ENCODE measurements at places on chromosomes 2 and 18.

- no peak for DNase-seq
These were observed 221.3 kb downstream of the BCL2 start for GRCh38 chr18:63098018-63098981.

DNA sequence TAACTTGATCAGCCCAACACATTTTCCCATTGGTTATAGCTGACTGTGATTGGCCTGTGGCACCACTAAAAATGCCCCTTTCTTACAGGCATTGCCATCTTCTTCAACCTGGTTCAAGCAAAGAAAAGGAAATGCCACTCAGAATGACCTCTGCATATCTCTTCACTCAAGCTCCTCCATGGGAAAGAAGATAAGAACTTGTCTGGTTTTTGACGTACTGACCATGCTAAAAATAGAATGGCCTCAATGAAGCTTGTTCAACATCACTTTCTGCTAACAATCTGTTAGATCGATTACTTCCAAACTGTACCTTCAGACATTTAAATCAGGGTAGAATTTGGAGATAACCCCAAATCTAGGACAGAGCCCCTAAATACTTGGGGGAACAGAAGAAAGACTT, 109.5 kb downstream of the CABYR start:
- no peak for DNase-seq

DNA sequence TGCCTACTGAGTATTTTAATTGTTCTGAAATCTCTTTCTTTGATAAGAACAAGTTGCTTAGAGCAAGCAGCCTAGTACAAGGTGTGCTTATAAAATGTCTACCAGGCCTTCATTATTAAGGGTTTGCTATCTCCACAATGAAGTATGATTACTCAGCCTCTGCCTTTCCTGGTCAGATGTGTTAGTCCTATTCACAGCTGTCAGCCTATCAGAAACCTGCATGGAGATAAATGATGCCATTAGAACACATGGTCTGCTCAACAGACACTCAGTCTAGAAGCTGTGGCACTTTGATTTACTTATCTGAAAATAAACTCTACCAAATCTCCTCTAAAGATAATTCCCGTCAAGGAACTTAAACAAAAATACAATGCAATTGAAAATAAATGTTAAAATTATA, 448.7 kb downstream of the ERBB4 start:
- DNase-seq: no peak

GRCh38 chr18:77133051-77133834, 660 bp upstream of the MBP start:
- no peak for DNase-seq

DNA sequence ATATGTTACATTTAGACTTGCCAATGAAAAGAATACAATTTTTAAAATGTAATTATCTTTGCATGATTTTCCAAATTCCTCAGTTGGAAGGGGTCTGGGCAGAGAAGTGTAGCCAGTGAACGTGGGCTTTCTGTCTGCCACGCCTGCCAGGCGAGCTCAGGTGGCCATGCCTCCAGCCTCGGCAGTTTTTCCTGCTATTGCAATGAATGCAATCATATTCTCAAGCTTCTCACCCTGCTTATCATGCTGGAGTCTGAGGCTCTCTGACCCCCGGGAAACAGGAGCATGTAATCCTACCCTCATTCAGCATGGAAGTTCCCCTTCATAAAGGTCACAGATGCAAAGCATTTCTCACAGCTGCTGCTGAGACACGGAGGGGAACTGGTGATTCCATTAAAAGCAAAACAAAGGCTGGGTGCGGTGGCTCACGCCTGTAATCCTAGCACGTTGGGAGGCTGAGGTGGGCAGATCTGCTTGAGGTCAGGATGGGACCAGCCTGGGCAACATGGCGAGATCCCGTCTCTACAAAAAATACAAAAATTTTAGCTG, 154.8 kb downstream of the MBP start:
- no peak for DNase-seq

- no peak for DNase-seq
These were observed 93.0 kb upstream of the TTC27 start for GRCh38 chr2:32534831-32535230.

Measured in right lobe of liver (tissue), 6 donors.